ENCODE measurements at places on chromosomes 2 and 18.

DNA sequence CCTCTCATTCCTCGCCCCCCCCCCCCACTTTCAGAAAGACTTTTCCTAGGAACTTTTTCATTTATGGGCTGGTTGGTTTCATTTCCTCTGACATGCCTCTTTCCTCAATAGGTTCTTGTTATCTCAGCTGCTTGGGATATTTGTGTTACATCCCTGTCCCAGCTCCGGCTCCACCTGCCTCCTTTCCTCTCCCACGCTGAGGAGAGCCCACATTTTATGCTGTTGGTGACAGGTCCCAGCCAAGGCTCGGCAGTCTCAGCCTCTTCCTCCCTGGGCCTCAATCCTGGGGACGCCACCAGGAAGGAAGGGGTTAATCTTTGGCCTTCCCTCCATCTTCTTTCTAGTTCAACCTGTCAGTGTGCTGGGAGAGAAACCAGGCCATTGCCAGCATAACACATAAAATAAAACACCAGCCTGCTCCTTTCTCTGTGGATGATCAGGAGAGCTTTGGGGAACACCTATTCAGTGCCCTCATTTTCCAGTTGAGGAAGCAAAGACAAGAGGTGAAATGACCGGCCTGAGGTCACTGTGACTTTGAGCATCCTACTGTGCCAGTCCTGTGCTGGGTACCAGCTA lies 216.9 kb upstream of the TNP1 start:
- DNase-seq, result no peak

- no peak for DNase-seq
These were observed 20.4 kb downstream of the RBM43 start for GRCh38 chr2:151241224-151241623.

DNA sequence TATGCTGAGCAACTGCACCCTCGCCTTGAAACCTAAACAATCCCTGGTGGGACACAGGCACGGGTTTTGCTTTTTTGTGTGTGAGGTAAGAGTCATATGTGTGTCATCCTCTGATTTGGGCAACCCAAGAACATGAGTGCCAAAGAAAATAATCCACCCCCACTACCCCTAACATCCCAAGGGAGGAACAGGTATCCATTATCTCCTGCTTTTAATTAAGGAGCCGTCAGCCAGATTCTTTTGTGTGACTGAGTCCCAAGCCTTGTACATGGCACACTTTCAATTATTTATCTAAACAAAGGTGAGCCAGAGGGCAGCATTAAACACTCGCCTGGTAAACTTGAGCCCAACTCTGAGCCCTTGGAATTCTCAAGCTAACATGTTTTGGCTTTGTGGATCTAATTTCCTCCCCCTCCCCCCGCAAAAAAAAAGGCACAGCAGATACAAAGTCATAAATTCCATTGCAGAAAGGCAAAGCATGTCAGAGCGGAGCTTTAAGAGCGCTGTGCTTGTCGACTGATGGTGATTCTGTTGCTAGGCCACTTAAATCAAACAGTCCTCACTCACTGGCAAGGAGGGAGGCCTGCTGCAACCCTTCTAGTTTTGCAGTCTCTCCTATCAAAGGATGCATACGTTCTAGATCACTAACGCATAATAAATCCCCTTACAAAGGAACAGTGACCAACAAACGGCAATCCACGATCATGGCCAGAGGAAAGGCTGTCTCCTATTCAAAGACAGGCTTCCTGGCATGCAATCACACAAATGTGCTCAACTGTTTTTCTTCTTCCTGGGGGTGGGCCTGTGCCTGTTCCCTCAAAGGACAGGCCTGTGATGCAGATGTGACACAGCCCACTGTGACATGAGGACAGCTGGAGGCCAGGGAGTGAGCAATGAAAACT lies 143.5 kb upstream of the LMAN1 start:
- DNase-seq, result no peak

- no peak for DNase-seq
These were observed 51.6 kb downstream of the BMP10 start for GRCh38 chr2:68819556-68819955.

GRCh38 chr2:181774685-181775084 lies 94.4 kb upstream of the NEUROD1 start:
- no peak for DNase-seq

DNA sequence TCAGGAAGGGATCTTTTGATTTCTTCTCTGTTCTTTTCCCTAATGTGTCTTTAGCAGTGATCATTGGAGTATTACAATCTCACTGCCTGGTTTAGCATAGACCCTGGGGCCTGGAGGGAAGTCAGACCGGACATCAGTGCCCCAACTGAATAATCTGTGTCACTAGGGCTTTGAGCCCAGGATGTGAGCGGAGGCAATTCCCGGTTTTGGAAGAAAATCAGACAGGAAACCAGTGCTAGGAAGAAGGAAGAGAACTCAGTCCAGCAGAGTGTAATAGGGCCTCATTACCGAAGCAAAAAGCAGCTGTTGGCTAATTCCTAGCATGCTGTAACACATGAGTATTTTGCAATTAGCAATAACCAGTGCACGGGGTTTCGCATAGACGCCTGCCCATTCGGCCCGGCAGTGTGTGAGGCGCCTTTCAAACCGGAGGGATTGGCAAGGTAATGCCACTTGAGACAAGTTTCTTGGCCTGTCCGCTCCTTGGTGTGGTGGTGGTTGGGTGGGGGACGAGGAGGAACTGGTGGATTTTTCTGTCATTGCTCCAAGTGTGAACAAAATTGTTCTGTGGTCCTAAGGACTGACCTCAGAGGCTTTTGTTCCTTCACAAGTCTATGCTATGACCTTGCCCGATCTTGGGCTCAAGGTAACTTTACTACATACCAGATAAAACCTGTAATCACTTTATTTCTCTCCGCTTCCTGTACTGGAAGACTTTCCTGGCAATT lies 2.8 kb downstream of the FOSL2 start:
- no peak for DNase-seq

GRCh38 chr2:216344206-216344949 lies 27.9 kb downstream of the MARCHF4 start:
- DNase-seq, result no peak

GRCh38 chr2:135093670-135094330 lies 41.7 kb downstream of the RAB3GAP1 start:
- DNase-seq, result no peak

DNA sequence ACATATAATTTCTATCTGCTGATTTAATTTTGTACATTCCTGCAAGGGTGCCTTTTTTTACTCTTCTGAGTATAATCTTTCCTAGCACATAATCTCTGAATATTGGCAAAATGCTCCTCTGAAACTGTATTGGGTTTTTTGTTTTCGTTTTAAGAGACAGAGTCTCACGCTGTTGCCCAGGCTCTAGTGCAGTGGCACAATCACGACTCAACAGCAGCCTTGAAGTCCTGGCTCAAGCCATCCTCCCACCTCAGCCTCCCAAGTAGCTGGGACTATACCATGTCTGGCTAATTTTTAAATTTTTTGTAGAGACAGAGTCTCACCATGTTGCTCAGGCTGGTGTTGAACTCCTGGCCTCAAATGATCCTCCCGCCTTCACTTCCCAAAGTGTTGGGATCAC lies 104.9 kb downstream of the SPTBN1 start:
- DNase-seq, result no peak

- DNase-seq, result no peak
These were observed 47.0 kb downstream of the CRYGD start for GRCh38 chr2:208077276-208077675.

DNA sequence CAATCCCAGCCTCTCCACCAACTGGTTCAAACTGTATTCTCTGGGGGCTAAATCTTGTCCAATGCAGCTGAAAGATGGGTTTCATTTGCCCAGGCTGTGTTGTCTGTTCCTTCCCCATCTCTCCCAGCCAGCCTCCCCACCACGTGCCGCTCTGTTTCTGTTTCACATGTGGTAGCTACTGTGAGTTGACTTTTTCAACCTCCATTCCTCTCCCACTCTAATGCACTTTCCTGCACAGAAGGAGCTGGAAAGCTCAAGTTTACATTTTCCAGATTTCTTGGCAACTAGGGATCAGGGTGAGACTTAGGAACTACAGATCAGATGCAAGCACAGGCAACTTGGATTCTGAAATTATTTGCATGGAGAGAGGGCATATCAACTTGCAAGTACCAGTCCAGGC lies 19.0 kb upstream of the NPAS2 start:
- no peak for DNase-seq

GRCh38 chr2:237092920-237093781 lies 7.5 kb downstream of the COPS8 start:
- no peak for DNase-seq

Data from CD8-positive, alpha-beta T cell (primary cell).